ENCODE measurements at places on chromosomes 2 and 18.
A peak's percentile ranks its signal among the peaks of the same experiment; 100 is the strongest.

DNA sequence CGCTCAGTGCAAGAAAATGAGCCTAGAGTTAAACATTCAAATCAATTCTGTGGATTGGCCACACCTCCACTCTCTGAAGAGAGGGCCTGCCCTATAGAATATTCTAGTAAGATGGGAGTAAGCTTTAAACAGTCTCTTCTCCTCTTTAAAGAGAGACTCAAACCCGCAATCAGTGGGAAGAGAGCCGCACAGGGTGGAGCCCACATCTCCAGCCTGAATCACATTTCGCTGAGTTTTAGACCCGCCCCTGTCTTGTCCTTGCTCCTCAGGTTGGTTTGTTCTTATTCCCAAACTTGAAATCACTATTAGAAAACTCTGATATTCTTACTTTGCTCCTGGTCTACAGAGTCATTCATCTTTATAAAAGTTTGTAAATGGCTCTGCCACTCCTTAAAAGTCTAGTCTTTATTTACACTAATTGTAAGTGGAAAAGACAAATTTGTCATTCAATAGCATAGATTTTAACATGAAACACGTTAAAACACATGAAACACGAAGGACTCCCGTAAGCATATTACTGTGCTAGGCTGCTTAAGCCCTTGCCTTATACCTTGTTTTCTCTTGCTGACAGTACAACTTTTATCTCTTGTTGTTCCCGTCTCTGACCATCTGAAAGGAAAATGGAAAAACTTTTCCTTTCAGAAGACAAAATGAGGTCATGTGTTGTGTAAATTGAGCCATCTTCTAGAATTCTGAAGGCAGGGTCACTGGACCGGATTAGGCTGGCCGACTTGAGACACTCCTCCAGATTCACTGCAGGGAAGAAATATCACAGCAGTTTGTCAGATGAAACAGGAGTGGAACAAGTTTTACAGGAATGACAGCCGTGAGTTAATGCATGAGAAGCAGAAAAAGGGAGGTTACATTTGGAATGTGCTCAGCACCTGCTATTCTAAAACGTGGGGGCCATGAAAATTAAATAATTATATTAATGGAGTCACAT, 5.6 kb downstream of the DSC1 start:
- no peak for DNase-seq

- no peak for DNase-seq
Measured at GRCh38 chr18:67511840-67512239, 4.7 kb downstream of the DSEL start.

GRCh38 chr18:68121308-68121707, 593.6 kb downstream of the TMX3 start:
- DNase-seq, result no peak

DNA sequence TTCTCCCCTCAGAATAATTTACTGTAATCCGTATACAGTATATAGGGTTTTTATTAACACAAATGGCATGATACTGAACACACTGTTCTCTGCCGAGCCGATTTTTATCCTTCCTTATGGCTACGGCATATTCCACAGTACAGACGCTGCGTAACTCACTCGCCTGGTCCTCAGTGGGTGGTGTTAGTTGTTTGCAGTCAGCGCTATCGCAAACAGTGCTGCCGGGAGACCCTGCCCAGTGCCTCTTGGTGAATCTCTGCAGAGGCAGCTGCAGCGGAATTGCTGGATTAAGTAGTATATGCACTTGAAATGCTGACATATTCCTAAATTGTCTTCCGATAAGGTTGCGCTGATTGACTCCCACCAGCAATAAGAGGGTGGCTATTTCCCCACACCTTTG, 73.9 kb downstream of the MARCO start:
- DNase-seq, result no peak

DNA sequence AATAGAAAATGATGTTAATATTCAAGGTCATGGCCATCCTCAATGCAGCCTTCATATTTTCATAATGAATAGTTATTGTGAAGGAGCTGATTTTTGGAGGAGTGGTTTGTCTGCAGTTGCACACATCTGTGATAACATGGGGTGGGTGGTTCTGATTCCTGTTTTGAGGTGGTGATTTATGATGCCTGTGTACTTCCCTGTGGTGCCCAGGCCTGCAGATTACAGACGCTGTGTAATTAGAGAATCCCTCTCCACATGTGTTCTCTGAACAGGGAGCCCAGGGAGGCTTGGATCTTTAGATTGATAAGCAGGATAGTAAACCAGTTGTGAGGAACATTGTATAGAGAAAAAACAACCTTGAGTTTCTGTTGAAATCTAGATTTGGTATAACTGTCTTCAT, 117.5 kb downstream of the AGAP1 start:
- DNase-seq, result peak; percentile 27

DNA sequence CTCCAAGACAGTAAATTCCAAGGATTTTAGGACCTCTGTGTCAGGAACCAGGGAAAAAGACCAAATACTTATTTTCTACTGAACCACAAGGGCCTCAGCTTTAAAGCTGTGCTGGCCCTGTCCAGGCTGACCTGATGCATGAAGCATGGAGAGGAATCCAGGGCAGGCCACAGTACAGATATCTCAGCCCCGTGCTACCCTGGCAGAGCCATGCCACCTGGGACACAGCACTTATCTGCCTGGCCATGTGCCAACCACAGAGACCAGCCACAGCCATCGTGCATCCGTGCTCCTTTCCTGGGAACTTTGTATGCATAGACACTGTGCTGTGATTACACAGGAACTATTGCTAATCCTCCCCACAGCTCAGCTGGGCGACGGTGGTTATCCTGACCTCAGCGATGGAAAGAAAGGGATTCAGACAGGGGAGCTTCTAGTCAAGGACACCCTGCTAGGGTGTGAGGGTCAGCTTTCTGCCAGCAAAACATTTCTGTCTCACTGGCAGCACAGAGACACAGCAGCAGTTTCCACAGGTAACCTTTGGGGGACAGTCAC, 687.4 kb upstream of the ID2 start:
- DNase-seq, result peak; percentile 82

DNA sequence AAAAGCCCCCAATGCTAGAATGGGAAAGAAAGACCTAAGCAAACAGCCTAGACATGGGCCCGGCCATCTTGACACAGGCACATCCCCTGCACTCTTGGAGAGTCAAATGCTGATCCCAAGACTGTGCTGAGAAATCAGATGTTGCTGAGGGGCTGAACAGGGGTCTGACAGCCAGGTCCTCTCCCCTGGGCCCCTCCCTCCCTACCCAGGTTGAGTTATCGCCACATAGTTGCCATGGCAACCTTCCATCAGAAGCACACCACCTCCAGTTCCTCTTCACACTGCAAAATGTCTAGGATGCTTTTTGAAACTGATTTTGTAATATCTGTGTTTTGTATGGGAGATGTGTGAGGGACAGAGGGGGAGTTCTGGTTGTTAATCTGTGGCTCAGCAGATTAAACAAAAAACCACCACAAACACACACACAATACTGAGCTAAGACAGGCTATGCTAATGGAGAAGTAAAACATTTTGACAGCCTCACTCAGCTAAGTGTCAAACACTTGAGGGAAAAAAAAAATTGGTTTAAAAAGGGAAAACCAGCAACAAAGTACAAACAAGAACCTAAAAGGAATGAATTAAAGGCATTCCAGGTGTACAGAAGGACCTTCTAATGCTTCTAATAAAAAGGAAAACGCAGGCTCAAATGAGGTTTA, 88.2 kb downstream of the TMEM163 start:
- no peak for DNase-seq

DNA sequence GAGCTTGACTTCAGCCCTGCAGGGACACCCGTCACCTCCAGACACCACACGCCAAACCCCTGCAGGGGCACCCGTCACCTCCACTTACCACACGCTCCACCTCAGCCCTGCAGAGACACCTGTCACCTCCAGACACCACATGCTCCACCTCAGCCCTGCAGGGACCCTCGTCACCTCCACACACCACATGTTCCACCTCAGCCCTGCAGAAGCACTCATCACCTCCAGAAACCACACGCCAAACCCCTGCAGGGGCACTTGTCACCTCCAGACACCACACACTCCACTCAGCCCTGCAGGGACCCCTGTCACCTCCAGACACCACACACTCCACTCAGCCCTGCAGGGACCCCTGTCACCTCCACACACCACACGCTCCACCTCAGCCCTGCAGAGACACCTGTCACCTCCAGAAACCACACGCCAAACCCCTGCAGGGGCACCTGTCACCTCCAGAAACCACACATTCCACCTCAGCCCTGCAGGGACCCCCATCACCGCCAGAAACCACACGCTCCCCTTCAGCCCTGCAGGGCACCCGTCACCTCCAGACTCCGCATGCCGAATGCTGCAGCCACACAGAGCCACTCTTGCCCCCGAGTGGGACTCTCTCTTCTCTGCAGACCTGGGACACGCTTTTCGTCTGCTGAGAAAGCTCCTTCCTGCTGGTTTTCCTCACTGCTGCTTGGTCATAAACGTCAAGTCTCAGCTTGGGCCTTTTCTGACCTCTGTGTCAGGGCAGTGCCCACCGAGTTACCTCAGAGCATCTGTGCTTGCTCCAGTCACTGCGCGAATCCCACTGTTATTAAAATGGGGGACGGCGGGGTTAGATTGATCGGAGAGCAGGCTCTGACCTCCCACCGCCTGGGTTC, 77.5 kb upstream of the SALL3 start:
- no peak for DNase-seq

GRCh38 chr2:150485114-150485870, 2.2 kb downstream of the RND3 start:
- peak; percentile 81 for DNase-seq
